Tongue (tissue), 3 donors: ENCODE measurements at places on chromosomes 6 and 20. TPM values are rescaled to one million over a fixed set of nuclear protein-coding genes. Genes with fewer than 3 reads are reported as not detected.
A peak's percentile ranks its signal among the peaks of the same experiment; 100 is the strongest.

Gene LGSN
- total RNA-seq, result not detected

DNA sequence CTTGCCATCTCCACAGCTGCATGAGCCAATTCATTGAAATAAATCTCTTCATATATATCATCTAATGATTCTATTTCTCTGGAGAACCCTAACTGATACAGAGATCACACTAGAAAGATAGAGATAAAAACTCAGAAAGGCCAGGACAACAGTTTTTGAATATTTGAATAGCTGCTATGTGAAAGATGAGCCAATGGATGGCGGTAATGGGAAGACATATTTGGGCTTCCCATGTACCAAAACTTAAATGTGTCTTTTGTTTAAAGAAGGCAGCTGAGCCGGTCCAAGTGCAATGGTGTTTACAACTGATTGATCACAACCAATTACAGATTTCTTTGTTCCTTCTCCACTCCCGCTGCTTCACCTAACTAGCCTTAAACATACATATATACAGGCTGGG, 35.1 kb downstream of the SGK1 start:
- no peak for DNase-seq

- no peak for DNase-seq
Observed at GRCh38 chr6:111242452-111242851, 155.1 kb downstream of the SLC16A10 start.

- no peak for DNase-seq
Observed at GRCh38 chr20:46317685-46318177, 9.4 kb upstream of the CDH22 start.

Gene RRAGD
- total RNA-seq, result 72.8 TPM

DNA sequence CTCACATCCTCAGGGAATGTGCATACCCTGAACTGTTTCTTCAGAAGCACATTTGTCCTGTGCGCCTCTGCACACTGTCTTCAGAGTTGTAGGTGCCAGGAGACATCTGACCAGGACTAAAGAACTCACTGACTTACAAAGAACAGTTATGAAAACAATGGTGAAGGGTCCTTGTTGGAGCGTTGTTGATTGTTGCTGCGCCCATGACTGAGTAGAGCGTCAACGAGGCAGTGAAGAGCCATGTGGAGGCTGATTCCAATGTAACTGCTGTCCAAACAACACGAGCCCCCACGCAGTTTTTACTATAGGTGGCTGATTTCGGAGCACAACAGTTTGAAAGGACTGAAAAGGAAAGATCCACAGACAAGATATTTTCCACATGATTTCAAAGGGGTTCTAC, 380.3 kb downstream of the CDH26 start:
- DNase-seq, result no peak

Gene PRND
- total RNA-seq, result 34.1 TPM

Gene CD93
- 112 TPM for total RNA-seq

Gene NSFL1C
- 28.5 TPM for total RNA-seq

- DNase-seq, result peak; percentile 52
Observed at GRCh38 chr6:149026530-149026942, 279.7 kb downstream of the UST start.

- DNase-seq, result no peak
Observed at GRCh38 chr6:163250116-163250515, 164.4 kb upstream of the QKI start.

DNA sequence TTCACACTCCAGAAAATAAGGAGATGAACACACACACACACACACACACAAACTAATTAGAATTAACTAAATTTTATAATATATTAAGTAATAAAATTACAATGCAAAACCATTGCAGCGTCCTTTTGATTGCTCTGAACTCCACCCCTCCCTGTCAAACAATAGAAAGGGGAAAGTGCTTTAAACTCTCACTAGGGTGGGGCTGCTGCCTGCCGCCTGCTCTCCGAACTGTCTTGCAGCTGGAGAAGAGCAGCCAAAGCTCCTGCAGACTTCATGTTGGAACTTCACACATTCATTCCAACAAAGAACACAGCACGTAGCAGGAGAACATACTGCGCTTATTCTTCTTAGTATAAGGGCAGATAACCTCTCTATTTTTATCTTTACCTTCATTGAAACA, 83.2 kb downstream of the GCLC start:
- peak; percentile 15 for DNase-seq

DNA sequence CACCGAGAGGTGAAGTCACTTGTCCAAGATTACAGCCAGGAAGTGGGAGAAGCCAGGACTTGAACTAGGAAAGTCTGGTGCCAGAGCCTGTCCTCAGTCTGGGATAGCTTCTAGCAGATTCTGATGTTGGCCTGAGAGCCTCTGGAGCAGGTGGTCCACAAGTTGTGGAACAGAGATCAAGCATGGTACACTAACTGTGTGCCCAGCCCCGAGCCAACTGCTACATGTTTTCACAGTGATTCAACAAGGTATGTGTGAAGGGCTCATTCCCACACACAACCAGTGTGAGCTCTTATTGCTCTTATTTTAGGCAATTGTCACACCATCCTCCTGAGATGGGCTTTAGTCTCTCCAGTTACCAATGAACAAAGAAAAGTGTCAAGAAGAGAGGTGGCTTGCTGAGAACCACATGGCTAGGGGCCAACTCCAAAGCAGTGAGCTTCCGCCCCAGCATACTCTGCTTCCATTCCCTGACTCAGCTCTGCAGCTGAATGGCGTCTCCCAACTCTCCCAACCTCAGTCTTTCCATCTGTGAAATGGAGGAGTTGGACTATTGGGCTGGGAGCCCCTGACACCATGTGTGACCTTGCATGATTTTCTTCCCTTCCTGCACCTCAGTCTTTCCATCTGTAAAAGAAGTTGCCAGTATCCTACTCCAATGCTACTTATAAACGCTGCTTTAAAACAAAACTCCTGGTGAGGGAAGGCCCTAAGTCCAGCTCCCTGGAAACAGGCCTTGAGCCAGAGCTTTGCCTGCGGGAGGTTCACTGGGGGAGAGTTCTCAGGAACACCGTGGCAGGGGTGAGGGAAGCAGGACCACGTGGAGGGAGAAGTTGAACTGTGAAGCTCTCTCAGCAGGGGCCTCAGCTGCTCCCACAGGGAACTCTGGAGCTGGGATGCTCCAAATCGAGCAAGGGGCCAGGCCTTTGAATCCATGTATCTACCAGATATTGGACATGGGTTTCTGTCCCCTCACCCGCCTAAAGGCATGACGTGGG, 40.9 kb downstream of the CDH22 start:
- DNase-seq, result no peak

DNA sequence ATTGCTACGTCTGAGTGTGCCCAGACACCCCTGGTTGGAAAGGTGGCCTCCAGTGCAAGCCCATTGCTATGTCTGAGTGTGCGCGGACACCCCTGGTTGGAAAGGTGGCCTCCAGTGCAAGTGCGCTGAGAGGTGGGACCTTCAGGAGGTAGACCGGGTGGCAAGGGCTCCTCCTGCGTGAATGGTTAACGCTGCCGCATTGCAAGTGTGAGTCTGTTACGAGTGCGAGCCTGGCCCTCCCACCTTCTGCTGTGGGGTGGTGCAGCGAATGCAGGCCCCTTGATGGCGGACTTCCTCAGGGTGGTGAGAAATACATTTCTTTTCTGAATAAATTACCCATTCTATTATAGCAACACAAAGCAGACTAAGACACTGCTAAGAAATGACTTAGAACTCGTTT, 208.8 kb downstream of the DLL1 start:
- no peak for DNase-seq

Gene CTAGE9
- not detected for total RNA-seq

DNA sequence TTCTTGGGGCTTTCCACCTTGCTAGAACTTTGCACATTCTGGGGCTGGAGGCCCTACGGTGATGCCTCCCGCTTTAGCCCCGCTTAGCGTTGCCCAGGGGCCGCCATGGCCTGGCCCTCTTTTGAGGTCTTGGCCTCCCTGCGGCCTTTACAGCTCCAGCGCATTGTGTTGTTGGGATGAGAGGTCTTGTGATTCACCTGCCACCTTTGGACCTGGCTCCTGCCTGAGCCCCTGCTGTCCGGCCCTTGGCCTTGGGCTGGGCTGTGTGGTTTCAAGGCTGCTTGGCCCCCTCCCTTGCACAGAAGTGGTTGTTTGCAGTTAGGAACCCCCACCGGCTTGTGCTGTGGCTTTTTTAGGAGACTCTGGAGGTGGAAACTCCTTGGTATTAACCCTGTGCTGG, 61.0 kb upstream of the CDH4 start:
- no peak for DNase-seq

- no peak for DNase-seq
Observed at GRCh38 chr6:39320363-39320984, 2.0 kb downstream of the KCNK16 start.

Gene C6orf120
- 32.8 TPM for total RNA-seq

GRCh38 chr20:48722737-48723191, 105.0 kb downstream of the PREX1 start:
- peak; percentile 82 for DNase-seq

Gene BMP5
- total RNA-seq, result 13.5 TPM

Gene MUCL3
- not detected for total RNA-seq

DNA sequence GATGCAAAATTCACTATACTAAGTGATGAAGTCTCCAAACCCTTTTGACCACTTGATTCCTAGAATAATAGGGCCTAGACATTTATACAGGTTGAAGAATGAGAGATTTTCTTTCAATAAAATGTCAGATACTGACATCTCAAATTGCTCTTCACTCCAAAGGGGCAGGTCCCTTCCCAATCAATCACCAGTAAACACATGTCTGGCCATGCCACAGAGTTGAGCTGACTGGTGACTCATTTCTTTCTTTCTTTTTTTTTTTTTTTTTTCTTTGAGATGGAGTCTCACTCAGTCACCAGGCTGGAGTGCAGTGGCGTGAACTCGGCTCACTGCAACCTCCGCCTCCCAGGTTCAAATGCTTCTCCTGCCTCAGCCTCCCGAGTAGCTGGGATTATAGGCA, 388.6 kb upstream of the BTBD3 start:
- no peak for DNase-seq

DNA sequence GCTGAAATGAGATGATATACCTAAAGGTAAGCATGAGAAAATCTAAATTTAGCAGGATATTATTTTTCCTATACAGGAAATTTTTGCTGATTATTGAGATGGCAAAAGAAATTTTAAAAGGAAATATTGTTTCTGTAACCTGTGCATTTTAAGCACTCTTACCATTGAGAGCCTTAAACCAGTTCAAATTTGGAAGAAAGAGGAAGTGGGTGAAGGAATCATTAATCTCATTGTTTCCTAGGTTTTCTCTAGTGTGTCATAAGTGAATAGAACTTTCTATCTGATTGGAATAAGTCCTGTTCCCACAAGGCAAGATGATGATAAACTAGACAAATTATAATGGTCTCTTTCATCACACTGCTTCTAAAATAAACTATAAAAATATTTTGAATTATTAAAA, 22.4 kb upstream of the FKBP1C start:
- no peak for DNase-seq

DNA sequence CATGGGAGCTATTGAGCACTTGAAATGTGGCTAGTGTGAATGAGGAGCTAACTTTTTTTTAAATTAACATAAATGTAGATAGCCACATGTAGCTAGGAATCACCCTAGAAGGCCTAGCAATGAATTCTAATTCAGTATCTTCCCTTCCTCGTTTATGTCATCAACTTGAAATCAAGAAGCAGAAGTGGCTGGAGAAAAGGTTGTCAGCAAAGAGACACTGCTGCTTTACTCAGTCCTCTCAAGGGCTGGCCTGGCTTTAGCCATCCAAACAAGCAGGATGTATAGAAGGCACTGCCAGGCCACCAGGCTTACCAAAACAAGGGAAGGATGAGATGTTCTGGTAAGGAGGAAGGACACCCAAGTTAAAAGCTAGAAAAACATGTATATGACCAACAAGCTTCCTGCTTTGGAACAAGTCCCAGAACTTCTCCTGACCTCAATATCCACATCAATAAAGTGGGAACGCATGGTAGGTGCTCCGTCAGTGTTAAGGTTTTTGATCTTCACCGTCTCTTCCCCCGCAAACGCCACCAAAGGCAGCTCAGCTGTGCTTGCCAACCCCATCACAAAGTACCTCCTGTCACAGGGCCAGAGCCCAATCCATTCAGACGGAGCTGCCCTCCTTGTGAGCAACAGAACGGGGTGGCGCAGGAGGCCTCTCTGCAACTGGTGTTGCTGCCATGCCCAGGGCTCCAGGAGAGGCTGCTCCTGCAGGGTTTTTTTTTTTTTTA, 235.8 kb upstream of the RIN2 start:
- no peak for DNase-seq

DNA sequence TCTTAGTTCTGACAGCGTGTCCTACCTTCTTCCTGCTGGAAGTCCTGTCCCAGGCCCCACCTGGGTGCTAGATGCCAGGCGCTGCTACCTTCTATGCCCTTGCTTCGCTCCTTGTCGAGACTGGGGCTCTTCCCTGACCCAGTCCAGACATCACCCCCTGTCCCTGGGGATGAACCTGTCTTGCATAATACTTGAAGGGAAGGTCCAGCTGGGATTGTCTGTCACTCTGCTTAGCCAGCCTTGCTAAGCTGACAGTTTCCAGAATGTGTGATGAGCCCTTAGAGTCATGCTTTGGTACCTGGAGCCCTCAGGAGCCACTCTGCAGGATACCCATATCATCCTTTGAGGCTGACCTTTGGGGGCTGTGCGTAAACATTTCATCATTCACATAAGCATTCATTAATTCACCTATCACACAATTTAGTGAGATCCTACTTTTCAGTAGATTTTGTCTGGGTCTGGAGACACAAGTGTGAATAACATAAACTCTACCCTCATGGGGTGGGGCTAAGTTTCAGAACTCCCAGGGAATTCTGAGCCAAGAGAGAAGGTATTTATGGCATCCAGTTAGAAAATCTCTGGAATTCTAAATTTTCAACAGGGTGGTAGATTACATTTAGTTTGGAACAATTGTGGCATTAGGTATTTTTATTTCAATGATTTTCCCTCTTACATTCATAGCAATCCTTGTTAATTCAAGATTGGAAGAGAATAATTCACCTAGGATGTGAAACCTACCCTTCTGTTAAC, 151.1 kb upstream of the HDAC2 start:
- no peak for DNase-seq

DNA sequence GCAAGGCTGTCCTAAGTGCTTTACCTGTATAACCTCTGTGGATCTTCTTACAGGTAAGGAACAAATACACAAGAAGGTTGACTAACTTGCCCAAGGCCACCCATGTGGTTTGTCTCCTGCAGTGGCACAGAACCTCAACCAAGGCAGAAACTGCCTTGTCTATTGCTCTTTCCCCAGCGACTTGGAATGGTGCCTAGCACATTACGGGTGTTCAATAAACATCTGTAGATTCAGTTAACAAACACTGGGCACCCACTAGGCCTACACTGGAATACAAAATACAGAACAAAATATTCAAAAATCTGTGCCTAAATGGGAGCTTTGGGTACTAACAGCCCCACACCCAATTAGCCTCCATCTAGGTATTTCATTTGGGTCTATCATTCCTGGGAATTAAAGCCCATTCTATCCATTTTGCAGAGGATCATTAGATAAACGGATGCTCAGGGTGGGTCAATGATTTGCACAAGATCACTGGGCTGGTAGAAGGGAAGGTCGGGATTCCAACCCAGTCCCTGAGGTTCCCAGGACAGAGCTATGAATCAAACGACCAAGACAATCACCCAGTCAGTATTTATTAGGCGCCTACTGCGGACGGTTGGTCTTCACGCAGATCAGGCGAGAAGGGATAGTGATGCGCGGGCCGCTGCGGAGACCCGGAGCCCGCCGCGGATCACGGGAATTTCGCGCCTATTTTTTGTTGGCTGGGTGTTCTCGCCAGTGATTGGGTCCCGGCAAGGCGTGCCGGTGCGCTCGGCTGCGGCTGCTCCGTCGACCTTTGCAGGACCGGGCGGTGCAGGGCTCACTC, at the start of gene STK35:
Gene STK35, plus strand, starts transcription at position 771 of the 808 bp plus-strand sequence. CDS start 55 bp downstream, outside the sequence.
- no peak for DNase-seq

- DNase-seq, result no peak
Observed at GRCh38 chr20:50221501-50222308, 31.1 kb downstream of the CEBPB start.
